ENCODE measurements at places on chromosomes 16 and 17.

GRCh38 chr17:15236281-15237105 is 28.6 kb downstream of the PMP22 start:
- no peak for DNase-seq

GRCh38 chr16:51557670-51558069 is 406.6 kb upstream of the SALL1 start:
- DNase-seq = no peak

DNA sequence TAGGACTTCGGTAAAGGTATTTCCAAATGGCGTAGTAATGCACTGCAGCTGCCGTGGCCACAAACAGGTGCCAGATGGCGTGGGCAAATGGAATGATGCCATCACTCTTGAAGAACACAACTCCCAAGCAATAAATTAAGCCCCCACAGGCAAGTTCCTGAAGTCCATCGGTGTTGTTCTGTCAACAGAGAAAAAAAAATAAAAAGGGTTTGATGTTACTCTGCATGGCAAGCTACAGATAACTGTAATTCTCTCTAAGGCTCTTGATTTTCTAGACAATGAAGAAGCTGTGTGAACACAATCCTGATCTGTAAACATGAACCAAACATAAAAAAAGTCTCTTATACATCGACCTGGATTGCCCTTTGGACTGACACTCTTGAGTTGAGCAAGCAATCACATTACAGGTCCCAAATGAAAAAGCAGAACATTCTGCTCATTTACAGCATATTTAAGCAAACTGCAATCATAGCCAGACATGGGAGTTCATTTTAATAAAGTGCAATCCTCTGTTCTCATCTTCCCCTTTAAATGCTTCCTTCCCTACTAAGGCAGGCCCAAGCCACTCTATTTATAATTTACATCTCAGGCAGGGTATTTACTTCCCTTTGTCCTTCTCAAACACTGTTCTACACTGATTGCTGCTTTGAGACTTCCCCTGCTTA is 27.1 kb downstream of the MMD start:
- DNase-seq = no peak

DNA sequence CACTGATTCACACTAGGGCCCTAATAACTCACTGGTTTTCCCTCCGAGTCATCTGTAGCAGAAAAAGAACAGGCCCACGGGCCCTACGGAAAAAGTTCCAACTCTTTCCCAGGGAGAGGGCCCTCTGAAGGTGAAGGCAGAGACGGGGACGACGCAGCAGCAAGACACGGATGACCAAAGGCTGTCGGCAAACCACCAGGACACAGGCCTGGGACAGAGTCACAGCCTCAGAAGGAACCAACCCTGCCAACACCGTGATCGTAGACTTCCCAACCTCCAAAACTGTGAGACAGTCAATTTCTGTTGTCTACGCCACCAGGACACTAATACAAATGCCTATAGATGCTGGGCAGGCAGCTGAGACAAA is 5.2 kb upstream of the SPHK1 start:
- DNase-seq = no peak

DNA sequence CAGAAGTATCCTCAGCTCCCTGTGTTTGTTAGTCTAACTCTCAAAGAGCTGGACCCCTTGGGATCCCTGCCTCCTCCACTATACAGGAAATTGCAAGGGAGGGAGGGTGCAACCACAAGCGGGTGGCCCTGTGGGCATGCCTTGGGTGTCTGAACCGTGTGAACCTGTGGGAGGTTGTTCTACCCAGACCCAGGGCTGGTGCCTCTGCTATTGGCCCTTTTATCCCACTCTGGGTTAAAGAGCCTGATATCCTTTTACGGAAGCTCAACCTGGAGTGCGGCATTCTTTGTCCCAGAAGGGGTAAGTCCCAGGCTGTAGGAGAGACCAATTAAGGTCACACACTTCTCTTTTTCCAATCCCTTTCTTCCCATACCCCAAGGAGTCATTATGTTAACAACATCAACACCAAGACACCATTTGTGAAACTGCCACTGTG is 53.4 kb downstream of the ARSG start:
- DNase-seq = no peak
